ENCODE measurements at places on chromosomes 4 and X. TPM values are rescaled to one million over a fixed set of nuclear protein-coding genes. Genes with fewer than 3 reads are reported as not detected.

DNA sequence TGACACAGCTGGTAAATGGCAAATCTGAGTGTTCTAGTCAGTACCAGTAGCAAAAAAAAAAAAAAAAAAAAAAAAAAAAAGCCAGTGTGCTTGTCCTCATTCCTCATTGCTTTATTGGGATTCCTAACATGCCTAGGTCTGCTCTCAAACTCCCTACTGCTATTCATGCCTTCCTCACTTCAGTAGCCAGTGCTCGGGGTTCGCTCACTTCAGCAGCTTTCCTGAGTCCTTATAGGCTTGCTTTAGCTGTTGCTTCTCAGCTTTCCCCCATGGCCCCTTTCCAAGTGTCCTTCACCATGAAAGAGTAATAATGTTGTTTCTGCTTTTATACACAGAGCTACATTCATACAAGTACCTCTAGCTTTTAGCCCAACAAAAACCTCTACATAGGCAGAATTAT is 30.8 kb downstream of the SLITRK2 start:
- DNase-seq = peak; percentile 14

- peak; percentile 12 for DNase-seq
These were observed 26.9 kb downstream of the ASB9 start for GRCh38 chrX:15242899-15243555.

- DNase-seq = no peak
These were observed 27.9 kb upstream of the PGM2 start for GRCh38 chr4:37798616-37799015.

- DNase-seq = no peak
These were observed at the start of gene MAP7D2 for GRCh38 chrX:20116577-20117240. Gene MAP7D2, minus strand, starts transcription at chrX:20116907. Its CDS starts 28 bp downstream, at chrX:20116879.

GRCh38 chrX:55488006-55488592 is 1.5 kb downstream of the USP51 start:
- DNase-seq = peak; percentile 30

DNA sequence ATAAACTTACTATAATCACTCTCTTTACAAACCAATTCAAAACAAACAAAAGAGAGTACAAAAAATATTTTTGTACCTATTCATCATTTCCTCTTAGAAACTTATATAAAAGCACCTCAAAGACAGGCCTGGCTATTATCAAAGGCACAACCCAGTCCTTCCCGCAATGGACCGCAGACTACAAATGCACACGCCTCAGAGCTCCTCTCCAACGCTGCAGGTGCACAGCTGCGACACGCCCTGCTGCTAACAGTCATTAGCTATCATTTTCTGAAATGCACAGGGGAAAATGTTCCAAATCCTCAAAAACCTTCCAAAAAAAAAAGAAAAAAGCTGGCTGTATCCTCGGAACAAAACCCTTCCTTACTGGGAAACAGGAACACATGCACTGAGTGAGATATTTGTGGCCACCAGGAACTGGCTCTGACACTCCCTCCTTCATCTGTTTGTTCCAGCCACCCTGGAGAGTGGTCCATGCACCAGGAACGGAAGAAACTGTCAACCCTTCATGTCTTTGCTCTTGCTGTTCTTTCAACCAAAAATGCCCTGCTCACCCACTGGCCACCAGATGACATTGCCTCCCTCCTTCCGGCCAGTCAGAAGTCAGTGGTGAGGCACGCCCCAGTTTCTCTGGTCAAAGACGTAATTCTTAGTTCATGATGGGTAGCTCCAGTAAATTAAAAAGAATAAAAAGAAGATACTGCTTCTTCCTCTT is 16.7 kb downstream of the IRF2 start:
- no peak for DNase-seq

- no peak for DNase-seq
These were observed 6.1 kb downstream of the IL9R start for GRCh38 chrX:156003486-156004185.

- DNase-seq = no peak
These were observed 353.4 kb upstream of the TACR3 start for GRCh38 chr4:104073229-104073628.

- DNase-seq = no peak
These were observed 55.1 kb upstream of the PGAM4 start for GRCh38 chrX:78024349-78025059.

DNA sequence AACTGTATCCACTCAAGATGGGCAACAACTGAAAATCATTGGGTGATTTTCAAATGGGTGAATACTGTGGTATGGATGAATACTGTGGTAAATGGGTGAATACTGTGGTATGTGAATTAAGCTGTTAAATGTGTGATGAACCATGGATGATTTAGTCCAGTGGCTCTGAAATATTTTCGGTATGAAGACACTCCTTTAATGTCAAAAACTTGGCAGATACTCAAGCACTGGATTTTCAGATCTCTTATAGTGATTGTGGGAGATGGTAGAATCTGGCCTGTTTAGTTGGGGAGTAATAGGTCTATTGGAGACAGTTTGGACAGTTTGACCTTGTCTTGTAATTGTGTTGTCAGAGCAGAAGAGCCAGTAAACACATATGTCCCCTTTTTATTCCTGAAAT is 45.7 kb downstream of the SSX7 start:
- no peak for DNase-seq

GRCh38 chrX:37378404-37378803 is 29.2 kb downstream of the PRRG1 start:
- no peak for DNase-seq

GRCh38 chrX:153430796-153431195 is 15.1 kb downstream of the TREX2 start:
- no peak for DNase-seq

DNA sequence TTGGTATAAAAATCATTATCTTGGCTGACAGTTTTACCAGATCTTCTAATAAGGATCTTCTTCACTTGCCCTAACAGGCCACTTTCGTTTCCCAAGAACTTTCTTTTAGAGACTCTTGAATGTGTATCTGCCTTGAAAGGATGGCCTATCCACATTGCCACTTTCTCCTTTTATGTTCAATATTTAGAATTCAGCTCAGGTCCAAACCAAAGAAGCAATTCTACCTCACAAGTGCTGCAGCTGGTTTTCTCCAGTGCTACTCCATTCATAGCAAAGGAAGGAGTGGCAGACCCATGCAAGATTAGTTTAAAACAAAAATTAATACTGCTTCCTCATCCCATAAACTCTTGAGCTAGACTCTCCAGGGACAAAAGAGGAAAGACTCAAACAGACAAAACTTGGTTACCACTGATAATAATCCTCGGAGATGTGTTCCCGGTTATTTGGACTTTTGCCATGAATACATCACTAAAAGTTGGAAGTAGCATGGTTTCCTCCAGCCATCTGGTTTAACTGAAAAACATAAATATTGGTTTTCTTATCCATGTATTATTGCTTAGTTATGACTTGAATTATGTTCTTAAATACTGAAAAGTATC is 401.8 kb downstream of the PABPC4L start:
- no peak for DNase-seq

DNA sequence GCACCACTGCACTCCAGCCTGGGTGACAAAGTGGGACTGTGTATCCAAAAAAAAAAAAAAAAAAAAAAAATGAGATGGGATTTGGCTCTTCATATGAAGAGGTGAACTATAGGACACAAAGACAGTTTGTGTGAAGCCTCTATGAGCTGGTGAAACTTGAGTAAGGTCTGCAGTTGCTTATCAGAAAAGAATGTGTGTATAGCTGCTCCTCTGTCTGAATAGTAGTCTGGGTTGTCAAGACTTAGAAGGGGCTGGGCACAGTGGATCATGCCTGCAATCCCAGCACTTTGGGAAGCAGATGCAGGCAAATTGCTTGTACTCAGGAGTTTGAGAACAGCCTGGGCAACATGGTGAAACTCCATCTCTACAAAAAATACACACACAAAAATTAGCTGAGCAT is 82.8 kb downstream of the ARSF start:
- no peak for DNase-seq

- no peak for DNase-seq
These were observed 208.7 kb upstream of the KLF3 start for GRCh38 chr4:38455092-38455862.

DNA sequence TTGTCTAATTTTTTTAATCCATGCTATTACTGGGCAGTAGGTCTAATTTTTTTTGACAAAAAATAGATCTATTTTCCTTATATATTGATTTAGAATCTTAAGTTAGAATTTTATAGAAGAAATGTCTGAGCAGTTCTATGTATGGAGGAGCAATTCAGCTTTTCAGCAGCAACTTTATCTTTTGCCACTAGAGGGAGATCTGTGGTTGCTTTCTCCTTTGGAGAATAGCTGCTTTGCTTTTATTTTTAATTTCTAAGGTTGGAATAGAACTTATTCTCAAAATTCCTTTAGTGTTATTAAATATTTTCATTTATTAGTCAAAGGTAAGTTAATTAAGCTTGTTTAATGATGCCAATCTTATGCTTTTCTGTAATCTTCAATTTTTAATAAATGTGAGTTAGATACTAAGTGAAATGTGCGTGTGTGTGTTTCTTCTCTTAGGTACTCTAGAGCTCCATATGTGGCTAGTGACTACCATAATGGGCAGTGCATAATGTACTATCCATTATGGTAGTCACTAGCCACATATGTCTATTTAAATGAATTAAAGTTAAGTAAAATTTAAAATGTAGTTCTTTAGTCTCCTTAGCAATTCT is 29.3 kb downstream of the FAM199X start:
- peak; percentile 17 for DNase-seq

GRCh38 chr4:151315212-151315886 is 10.1 kb downstream of the SH3D19 start:
- no peak for DNase-seq

- DNase-seq = no peak
These were observed 223.8 kb upstream of the MAGEC2 start for GRCh38 chrX:142428916-142429315.

- DNase-seq = no peak
These were observed 38.3 kb upstream of the CBLL2 start for GRCh38 chrX:22234380-22234779.

The ETDA gene
- polyA plus RNA-seq = not detected

The GPR50 gene
- not detected for polyA plus RNA-seq

The GAGE2A gene
- polyA plus RNA-seq = not detected

The CA5B gene
- polyA plus RNA-seq = 5.9 TPM

The CWH43 gene
- 8.0 TPM for polyA plus RNA-seq
